SJSA1 (cell line): ENCODE measurements at places on chromosomes 6 and 20.

DNA sequence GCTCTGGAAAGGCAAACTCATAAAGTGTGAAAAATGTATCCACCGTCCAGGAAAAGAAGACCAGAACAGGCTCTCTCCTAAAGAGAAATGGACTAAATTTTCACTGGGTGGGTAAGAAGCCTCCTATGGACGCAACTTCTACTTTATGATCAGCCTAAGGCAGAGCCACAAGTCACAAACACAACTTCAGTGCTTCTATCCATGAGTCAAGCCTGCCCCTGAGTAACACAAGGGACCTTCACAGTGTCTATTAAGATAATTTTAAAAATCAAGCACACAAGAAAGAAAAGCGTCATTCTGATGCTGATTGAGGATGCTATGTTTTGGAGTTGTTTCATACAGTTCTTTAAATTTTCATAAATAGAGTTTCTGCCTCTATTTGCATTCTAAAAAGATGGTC lies 601.7 kb upstream of the ARID1B start:
- H3K4me3 ChIP-seq = no peak overlapping the region
- DNase-seq = no peak
- no peaks in the 10 kb centered on the region for H3K4me1 ChIP-seq
- no peaks in the 10 kb centered on the region for H3K36me3 ChIP-seq
- H3K27ac ChIP-seq = no peak overlapping the region

DNA sequence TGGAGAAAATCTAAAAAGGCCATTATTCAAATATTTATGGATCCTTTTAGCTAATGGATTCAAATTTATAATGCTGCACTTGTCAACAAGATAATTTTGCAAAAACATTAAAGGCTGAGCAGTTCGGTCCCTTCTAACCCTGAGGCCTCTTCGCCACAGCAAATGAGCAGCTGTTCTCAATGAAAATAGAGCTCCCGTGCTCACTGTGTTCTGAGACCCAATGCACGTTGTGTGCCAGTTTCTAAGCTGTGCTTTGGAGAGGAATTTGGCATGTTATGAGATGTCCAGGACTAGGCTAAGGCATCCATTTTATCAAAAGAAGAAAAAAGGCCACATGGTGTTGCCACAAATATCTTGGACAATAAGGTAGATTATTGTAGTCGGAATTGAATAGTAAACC lies 220.1 kb upstream of the TSHZ2 start:
- no peaks in the 10 kb centered on the region for H3K27me3 ChIP-seq
- no peak overlapping the region for H3K4me3 ChIP-seq
- no peaks in the 10 kb centered on the region for H3K36me3 ChIP-seq

DNA sequence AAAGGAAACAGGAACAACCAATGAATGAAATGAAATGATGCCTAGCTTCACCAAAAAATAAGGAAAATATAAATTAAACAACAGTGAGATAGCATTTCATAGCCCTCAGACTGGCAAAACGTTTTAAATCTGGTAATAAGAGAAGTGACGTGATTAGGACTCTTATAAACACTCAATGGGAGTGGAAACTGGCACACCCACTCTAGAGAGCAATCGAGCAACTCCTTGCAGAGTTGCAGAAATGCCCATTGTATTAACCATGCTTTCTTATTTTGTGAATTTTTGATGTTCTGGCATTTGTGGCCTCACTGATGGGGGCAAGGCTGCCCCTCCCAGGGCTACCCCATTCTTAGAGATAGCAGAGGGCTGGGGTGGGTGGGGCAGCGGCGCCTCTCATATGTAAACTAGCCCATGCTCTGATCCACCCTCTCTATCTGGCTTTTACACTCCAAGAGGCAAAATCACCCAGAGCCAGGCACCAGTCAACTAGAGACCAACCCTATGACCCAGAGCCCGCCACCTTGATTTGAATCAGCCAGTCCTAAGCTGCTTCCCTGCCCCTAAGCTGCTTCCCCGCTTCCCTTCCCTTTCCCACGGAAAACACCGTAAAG lies 6.4 kb upstream of the PNPLA1 start:
- peaks cover 28% of the 10 kb centered on the region for H3K27me3 ChIP-seq
- no peak overlapping the region for H3K4me3 ChIP-seq
- no peak for DNase-seq
- no peaks in the 10 kb centered on the region for H3K4me1 ChIP-seq
- H3K36me3 ChIP-seq = no peaks in the 10 kb centered on the region
- H3K27ac ChIP-seq = no peak overlapping the region

DNA sequence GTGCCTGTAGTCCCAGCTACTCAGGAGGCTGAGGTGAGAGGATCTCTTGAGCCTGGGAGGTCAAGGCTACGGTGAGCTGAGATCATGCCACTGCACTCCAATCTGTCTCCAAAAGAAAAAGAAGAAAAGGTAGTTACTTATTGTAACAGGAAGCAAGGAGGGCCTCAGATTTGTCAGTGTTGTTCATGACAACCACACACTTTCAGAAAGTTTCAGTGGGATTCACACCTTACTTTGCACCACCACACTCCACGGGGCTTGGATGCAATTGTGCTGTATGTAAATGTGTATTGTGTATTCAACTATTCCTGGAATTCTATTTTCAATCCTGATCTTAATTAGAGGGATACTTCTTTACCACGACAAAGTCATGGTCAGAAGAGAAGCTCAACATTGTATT lies 142.6 kb downstream of the ELOVL4 start:
- H3K27me3 ChIP-seq = no peaks in the 10 kb centered on the region
- peaks cover 20% of the 10 kb centered on the region for H3K4me1 ChIP-seq
- H3K4me3 ChIP-seq = no peak overlapping the region
- DNase-seq = no peak

- H3K27me3 ChIP-seq = no peaks in the 10 kb centered on the region
- no peaks in the 10 kb centered on the region for H3K36me3 ChIP-seq
- no peak overlapping the region for H3K27ac ChIP-seq
- no peak overlapping the region for H3K4me3 ChIP-seq
- H3K4me1 ChIP-seq = no peaks in the 10 kb centered on the region
- no peak for DNase-seq
Measured at GRCh38 chr20:56299362-56299761, 50.8 kb downstream of the MC3R start.

GRCh38 chr6:4270001-4270400 lies 134.6 kb upstream of the ECI2 start:
- no peak for DNase-seq
- H3K27me3 ChIP-seq = peaks cover 3% of the 10 kb centered on the region; the same call in 1 of the 2 replicates
- H3K36me3 ChIP-seq = no peaks in the 10 kb centered on the region
- no peak overlapping the region for H3K4me3 ChIP-seq

DNA sequence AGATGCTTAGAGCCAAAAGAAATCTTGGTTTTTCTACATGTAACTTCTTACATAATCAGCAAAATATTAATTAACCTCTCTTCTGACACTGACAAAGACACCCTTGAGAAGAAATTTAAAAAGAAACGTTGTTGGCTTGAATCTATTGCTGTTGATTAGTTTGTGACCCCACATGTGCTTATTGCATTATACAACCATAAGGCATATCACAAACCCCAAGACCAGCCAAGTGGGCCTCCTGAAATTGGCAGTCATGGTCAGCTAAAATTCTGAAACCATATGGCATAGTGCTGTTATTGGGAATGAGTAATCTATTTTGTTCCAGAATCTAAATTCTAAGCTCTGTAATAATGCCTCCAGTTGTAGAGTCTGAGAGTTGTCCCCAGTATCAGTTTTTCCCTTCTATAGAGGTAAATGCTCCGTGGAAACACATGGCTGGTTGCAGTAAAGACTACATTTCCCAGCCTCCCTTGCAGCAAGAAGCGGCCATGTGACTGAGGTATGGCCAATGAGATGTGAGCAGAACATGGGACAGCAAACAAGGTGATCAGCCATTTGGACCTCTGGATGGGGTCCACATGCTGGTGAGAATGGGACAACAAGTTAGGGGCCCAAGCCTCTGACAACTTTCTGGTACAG lies 42.3 kb upstream of the PTPN1 start:
- H3K4me3 ChIP-seq = no peak overlapping the region
- H3K36me3 ChIP-seq = no peaks in the 10 kb centered on the region
- H3K27ac ChIP-seq = no peak overlapping the region
- H3K27me3 ChIP-seq = no peaks in the 10 kb centered on the region
- no peak for DNase-seq
- 0 out of 2 replicates have a peak, but pooled peaks cover 5% of the 10 kb centered on the region for H3K4me1 ChIP-seq

DNA sequence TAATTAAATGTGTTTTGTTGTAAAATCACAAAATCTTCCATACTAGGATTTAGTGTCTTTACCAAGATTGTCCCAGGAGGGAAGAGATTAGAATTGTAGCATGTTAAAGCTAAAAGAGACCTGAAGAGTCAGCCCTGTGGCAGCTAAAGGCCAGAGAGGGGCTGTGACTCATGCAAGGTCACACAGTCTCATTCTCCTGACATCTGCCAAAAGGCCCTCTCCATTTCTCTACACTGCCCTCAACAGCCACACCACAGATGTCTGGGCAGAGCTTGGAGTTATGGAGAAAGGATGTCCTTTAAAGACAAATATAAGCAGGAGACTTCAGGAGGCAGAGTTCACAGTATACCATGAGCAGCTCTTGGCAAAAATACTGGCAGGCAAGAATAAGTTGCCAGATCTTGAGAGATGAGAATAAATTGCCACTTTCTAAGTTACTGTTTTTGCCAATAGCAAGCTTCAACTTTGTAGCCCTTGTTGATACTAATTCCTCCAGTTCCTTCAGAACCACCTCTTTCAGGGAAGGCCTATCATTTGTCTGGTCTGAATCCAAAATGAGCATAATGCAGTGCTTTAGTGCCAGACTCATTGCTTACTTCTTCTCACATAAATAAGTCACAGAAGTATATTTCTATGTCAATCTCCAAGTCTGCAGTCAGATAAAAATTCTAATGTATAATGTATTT lies 41.7 kb downstream of the AKIRIN2 start:
- no peak overlapping the region for H3K4me3 ChIP-seq
- H3K4me1 ChIP-seq = peaks cover 7% of the 10 kb centered on the region
- no peak for DNase-seq
- H3K27me3 ChIP-seq = no peaks in the 10 kb centered on the region

DNA sequence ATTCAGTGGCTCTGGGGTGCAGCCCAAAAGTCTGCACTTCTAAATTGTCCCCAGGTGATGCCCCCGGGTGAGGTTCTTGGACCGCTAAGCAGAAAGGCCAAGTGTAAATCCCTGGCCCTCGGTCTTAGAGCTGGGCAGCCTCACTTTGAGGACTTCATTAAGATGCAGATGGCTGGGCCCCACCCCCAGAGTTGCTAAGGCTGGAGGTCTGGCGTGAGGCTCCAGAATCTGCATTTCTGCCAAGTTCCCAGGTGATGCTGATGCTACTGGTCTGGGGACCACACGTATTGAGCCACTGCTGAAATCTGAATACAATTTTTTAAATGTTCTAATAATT lies 735 bp upstream of the SLC23A2 start:
- H3K4me3 ChIP-seq = no peak overlapping the region; the same call in 1 of the 2 replicates
- no peak overlapping the region for H3K27ac ChIP-seq
- no peak for DNase-seq
- peaks cover 13% of the 10 kb centered on the region for H3K4me1 ChIP-seq

DNA sequence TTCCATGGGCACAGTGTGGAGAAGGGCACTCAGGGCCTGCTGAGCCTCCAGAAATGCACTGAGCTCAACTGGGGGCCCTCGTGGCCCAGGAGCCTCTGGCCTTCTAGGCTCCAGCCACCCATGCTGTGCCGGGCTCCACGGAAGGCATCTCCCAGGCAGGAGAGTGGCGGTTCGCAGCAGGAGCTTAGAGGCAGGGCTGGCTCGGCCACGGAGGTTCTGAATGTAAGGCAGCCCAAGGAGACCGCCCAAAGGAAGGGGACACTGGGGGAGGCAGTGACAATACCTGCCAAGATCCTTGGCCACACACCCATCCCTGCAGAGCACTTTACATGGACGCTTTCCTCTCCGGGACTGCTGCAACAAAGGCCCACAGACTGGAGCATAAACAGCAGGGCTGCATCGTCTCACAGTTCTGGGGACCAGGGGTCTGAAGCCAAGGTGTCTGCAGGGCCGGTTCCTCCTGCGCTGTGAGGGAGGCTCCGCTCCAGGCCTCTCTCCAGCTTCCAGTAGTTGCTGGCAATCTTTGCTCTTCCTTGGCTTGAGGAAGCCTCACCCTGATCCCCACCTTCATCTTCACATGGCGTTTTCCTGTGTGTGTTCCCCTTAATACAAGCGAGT lies 128.2 kb upstream of the CDH4 start:
- no peak overlapping the region for H3K4me3 ChIP-seq
- no peaks in the 10 kb centered on the region for H3K27me3 ChIP-seq
- no peak overlapping the region for H3K27ac ChIP-seq
- no peaks in the 10 kb centered on the region for H3K36me3 ChIP-seq
- no peak for DNase-seq

GRCh38 chr20:52999040-52999439 lies 26.9 kb downstream of the TSHZ2 start:
- no peak overlapping the region for H3K27ac ChIP-seq
- no peak overlapping the region for H3K4me3 ChIP-seq
- no peaks in the 10 kb centered on the region for H3K27me3 ChIP-seq
- DNase-seq = no peak

GRCh38 chr20:10705801-10706459 lies 32.1 kb upstream of the JAG1 start:
- peaks cover 14% of the 10 kb centered on the region for H3K4me1 ChIP-seq
- no peak overlapping the region for H3K4me3 ChIP-seq
- DNase-seq = peak; percentile 62
- H3K27ac ChIP-seq = no peak overlapping the region

- no peaks in the 10 kb centered on the region for H3K4me1 ChIP-seq
- H3K4me3 ChIP-seq = no peak overlapping the region
- no peaks in the 10 kb centered on the region for H3K36me3 ChIP-seq
- H3K27ac ChIP-seq = no peak overlapping the region
Measured at GRCh38 chr20:2643708-2644107, 8.7 kb upstream of the NOP56 start.

- H3K4me1 ChIP-seq = no peaks in the 10 kb centered on the region
- no peak for DNase-seq
- H3K4me3 ChIP-seq = no peak overlapping the region
- H3K27me3 ChIP-seq = peaks cover 8% of the 10 kb centered on the region
- H3K36me3 ChIP-seq = no peaks in the 10 kb centered on the region
Measured at GRCh38 chr6:83536034-83536646, 23.8 kb downstream of the PRSS35 start.

DNA sequence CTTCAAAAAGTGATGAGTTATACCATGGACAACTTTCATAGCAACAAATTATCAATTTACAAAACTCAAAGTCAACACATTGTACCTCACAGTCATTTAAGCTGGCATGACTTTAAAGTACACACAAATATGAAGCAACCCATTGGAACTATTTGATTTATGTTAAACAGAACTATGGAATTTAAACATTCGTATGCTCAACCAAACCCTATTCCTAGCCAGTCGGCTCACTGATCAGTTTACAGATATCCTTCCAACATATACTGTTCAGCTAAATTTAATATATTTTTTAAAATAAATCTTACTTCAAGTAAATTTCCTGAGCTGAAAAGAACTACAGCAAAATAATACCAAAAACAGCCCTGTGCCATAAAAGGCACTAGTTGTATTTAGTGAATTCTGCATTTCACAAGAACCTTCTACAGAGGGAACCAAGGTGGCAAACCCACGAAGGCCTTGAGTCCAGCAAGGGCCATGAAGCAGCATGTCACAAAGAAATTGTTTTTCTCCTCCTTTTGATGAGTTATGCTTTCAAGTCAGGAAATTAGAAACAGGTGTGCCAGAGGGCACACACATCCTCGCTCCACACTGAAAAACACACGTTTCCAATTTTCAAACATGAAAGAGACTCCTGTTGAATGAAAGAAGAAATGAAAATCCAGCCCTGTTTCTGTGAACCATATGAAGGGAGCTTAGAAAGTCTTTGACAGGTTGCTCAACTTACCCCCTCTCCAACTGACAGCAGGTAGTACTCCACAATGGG lies 122.8 kb downstream of the TASP1 start:
- H3K36me3 ChIP-seq = no peaks in the 10 kb centered on the region; the same call in 1 of the 2 replicates
- H3K27ac ChIP-seq = no peak overlapping the region
- no peak for DNase-seq
- H3K4me1 ChIP-seq = no peaks in the 10 kb centered on the region
